ENCODE measurements at places on chromosomes 6 and 20.

DNA sequence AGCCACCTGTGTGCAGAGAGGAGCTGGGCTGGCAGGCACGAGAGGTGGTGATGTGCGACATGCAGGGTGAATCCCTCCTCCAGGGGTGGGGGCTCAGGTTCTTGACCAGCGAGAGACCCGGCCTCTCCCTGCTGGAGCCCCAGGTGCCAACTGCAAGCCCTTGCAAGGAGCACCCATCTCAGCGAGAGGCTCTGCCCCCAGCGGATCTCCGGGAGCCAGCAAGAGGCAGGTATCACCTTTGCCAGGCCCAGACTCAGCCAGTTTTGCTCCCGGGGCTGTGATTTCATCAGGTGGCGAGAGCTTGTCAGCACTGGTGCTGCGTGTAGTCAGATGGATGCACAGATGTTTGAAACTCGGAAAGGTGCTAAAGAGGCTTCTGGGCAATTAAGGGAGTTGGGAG, 87.7 kb downstream of the TFAP2C start:
- no peak for DNase-seq

DNA sequence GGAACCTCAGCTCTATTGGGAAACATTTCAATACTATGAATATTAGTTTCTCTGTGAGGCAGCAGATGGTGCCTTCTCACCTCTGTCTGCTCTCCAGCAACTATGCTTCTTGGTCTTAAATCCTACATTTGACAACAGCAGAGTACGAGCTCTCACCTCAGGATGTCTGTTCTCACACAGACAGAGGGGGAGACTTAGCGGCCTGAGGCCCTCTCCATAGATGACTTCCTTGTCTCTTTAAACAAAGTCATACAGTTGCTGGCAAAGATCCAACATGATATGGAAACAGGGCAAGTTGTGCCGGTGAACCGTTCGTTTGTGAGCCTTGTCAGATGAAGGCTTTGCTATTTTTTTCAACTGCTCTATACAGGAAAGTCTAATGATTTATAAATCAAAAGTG, 43.7 kb upstream of the GABRR1 start:
- DNase-seq, result peak; percentile 21

DNA sequence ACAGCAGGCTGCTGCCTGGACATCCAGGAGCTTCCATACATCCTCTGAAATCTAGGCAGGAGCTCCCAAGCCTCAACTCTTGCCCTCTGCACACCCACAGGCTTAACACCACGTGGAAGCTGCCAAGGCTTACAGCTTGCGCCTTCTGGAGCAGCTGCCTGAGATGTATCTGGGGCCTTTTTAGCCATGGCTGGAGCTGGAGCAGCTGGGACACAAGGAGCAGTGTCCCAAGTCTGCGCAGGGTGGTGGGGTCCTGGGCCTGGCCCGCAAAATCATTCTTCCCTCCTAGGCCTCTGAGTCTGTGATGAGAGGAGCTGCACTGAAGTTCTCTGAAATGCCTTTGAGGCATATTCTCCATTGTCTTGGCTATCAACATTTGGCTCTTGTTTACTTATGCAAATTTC, 255.0 kb downstream of the DLL1 start:
- no peak for DNase-seq

- no peak for DNase-seq
Observed at GRCh38 chr6:42550277-42550676, 13.6 kb upstream of the UBR2 start.

DNA sequence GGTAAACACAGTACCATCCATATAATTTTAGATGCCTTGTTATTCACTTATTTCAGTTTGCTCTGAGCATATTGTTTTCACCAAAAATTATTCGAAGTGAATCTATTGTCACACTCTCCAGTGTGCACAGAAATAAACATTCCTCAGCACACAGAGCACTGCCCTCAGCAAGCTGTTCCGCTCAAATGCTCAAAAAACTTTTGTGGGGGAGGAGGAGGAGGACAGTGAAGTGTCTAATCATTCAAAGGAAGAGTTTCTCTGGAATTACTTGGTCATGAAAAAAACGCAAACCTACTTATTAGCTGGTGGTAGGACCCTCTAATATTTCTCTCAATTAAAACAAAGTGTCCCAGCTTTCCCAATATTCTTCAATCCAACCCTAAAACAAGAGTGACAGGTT, 88.3 kb downstream of the DTNBP1 start:
- no peak for DNase-seq
